ENCODE measurements at places on chromosomes 5 and 9.

DNA sequence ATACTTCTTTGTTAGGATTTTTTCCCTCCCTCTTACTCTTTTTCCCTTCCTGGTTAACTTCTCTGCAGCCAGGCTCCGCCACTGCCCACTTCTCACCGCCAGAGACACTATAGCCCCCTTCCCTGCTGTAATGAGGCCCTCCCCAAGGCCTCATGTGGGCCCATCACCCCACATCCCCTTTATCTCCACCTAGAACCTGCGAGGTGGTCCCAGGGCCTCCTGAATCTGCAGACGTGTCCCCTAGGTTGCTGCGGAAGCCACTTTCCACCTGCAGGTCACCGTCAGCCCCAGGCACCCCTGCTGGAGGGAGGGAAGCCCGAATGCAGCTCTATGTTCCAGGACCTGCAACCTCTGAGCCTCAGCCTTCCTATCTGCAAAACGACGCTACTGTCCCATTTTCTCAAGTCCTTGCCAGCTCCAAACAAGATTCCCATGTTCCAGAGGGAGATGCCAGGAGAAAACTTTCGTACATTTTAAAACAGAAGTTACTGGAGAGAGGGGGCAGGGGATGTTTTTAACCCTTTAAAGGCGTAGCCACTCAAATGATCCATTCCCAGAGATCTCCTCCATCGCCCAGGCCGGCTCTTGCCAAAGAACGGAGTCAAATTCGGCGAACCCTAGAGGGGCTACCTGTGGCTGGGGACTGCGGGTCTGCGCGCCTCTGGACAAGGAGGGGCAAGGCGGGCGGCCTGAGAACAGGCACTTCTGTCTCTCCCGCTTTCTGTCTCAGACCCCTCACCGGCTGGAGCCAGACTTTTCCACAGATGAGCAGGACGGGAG lies 929 bp downstream of the SH3PXD2B start:
- DNase-seq, result no peak

- DNase-seq, result no peak
These were observed 1.8 kb downstream of the PLAC8L1 start for GRCh38 chr5:146103594-146103993.

DNA sequence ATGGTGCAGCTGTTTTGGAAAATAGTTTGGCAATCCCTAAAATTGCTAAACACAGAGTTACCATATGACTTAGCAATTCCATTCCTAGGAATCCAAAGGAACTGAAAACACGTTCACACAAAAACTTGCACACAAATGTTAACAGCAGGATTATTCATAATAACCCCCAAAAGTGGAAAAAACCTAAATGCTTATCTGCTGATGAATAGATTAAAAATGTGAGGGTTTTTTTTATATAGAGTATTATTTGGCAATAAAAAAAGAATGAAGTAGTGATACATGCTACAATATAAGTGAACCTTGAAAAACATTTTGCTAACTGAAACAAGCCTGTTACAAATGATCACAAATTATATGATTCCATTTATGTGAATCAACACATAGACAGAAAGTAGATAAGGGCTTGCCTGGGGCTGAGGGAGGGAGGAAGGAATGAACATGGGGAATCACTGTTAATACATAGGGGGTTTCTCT lies 45.1 kb upstream of the TRIO start:
- no peak for DNase-seq

GRCh38 chr9:70304810-70305209 lies 46.0 kb downstream of the SMC5 start:
- no peak for DNase-seq

GRCh38 chr5:149623473-149623872 lies 42.2 kb downstream of the ARHGEF37 start:
- no peak for DNase-seq

DNA sequence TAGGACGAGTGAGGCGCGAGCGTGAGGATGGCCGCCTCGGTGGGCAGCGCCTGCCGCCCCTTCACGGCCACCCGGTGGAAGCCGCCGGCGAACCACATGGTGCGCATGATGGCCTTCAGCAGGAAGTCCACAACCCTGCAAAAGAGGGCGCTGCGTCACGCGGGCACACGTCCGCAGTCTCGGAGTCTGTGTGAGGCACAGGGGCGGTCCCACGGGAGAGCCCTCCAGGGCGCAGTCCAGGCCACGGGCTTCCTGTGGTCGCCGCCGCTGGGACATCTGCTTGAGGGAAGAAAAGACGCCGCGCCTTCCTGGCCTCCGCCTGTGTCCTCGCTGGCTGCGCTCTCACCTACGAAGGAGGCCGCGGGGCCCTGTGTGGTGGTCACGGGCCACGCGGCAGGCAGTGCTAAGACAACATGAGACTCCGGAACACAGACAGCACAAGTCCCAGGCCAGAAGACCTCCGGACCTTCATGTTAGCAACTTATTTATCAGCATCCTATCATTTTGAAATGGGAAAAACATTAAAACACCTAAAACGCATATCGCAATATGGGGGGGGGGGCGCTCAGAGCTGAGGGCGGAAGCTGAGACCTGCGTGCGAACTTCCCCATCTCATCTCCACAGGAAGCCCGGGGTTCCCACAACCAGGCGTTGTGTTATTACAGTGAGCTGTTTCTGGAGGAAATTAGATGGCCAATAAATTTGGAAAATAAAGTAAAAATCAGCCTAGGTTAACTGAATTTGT lies 28.8 kb downstream of the LPCAT1 start:
- DNase-seq, result no peak

- DNase-seq, result no peak
These were observed 26.1 kb upstream of the LARP1 start for GRCh38 chr5:154728939-154729588.

- no peak for DNase-seq
These were observed 102.3 kb downstream of the CCDC192 start for GRCh38 chr5:127805448-127805847.

GRCh38 chr5:77031891-77032290 lies 1.7 kb downstream of the AGGF1 start:
- no peak for DNase-seq

GRCh38 chr9:114007991-114008666 lies 70.0 kb downstream of the AMBP start:
- DNase-seq, result no peak

DNA sequence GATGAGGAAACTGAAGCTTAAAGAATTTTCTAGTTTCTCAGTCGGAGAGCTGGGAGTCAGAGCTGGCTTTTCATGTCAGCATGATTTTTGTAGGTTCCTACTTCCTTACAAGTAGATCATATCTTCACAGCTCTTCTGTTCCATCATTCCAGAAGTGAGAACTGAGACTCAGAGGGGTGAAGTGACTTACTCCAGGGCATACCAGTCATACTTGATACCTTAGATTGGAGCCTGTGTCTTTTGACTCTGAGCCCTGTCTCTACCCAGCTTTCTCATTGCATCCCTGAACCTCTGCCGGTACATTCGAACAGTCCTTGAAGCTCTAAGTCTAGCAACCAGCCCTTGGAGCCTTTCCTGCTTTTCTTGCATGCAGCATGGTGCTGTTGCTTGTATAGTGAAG lies 53.3 kb downstream of the MCCC2 start:
- no peak for DNase-seq

- DNase-seq, result no peak
These were observed 328.9 kb downstream of the NR2F1-AS1 start for GRCh38 chr5:93252165-93252564.

DNA sequence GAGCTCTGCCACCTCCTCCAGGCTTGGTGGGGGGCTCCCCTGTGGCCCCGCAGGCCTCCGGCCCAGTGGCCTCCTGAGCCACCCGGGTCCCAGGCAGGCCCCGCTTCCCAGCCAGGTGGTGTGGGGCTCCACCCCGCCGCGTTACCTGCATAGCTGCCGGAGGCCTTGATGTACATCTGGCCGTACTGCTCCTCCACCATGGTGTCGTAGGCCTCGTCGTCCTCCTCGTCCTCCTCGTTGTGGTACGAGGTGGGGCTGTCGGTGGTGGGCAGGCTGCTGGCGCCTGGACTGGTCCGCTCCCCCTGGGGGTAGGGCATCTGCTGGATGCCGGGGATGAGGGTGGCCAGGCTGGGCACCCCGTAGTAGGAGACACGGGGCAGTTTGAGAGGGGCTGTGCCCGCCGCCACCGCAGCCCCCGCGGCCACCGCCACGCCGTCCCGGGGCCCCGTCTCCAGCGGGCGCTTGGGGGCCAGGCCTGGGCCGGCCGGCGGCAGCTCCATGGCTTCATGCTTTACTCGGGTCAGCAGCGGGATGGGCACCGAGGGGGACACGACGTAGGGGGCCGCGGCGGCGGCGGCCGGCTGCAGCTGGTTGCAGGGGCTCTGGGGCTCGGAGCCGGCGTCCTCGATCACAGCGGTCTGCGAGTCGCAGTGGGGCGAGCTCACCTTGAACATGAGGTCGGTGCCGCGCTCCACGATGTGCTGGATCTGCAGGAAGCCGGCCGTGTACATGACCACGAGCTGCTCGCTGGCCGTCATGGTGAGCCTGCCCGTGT lies 45.4 kb downstream of the NACC2 start:
- no peak for DNase-seq

DNA sequence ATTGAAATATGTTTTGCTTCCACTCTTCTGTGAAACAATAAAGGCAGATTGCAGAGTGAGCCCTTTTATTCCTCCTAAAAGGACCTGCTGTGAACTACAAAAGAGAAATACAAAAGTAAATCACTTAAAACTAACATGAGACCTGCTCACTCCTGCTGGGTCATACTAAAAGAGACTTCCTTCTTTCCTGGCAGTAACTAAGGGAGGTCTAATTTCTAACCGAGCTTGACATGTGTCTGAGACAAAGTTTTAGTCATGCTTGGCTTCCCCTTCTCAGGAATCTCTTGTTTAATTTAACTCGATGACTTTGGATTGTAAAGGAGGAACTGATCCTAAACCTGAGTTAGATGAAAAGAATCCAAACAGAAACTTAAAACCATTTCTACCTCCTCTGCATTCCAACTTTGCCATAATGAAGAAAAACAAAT lies 86.4 kb upstream of the CDH6 start:
- DNase-seq, result no peak

DNA sequence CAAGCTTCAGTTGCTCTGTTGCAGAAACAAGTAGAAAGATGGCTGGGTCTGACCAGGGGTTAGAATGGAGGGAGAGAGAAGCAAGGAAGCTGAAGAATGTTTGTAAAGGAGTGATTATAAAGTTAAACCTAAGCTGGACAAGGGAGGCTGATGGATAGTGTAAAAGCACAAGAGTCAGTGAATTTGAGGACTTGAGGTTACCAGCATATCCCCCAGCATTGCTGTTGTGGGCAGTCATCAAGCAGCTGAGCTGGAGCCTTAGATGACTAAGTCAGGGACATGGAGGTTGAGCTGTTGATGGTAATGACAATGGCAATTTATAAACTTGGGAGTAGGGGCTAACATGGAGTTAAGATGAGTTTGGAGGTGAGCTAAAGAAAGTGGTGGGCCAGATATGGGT lies 131.5 kb downstream of the ERCC6L2 start:
- DNase-seq, result no peak

DNA sequence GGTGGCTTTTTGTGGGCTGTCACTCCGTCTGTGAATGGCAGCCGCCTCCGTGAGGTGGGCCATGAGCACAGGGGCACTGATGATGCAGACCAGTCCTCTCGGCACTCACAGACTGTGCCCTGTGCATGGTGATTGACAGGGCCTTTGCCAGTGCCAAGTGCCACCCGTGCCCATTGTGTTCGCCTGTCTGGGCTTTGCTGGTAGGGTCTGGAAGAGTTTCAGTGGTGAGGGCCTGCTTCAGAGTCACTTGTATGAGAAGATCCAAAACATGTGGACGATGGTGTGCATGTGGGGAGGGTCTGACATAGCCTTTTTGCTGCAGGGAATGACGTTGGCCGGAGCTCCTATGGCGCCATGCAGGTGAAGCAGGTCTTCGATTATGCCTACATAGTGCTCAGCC lies 34.9 kb downstream of the TENT4A start:
- no peak for DNase-seq

GRCh38 chr9:72721067-72721466 lies 199.7 kb downstream of the TMC1 start:
- no peak for DNase-seq

- no peak for DNase-seq
These were observed 62.1 kb upstream of the SPDL1 start for GRCh38 chr5:169521366-169521983.

DNA sequence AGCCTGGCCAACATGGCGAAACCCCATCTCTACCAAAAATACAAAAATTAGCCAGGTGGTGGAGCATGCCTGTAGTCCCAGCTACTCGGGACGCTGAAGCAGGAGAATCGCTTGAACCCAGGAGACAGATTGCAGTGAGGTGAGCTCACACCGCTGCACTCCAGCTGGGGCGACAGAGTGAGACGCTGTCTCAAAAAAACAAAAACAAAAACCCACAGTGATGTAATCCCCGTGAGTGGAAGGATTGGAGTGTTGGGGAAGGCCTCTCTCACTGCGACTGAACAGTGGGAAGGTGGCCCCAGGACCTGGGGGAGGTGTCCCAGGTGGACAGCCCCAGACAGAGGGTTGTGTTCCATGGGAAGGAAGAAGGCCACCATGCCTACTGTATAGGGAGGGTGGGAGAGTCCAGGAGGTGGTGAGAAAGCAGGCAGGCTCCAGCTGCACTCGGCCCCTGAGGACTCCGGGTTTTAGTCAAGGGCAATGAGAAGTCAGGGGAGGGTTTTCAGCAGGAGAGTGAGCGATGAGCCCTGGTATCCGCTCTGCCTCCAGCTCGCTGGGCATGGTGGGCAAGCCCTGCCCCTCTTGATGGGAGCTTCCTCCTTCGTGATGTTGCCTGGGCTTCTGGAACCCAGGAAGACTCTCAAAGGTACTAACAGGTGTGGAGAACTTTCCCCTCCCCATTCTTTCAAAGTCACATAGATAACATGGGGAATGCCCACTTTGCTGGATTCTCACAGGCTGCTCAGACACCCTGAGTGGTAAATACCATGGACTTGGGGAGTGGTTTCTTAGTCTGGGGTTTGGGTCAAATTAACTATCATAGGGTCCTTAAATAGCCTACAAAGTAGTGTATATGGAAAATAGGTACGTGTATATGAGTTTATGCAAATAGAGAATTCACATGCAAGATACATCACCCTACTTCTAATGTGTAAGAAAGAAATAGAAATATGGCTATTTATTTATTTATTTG lies 74.7 kb downstream of the PPARGC1B start:
- no peak for DNase-seq

DNA sequence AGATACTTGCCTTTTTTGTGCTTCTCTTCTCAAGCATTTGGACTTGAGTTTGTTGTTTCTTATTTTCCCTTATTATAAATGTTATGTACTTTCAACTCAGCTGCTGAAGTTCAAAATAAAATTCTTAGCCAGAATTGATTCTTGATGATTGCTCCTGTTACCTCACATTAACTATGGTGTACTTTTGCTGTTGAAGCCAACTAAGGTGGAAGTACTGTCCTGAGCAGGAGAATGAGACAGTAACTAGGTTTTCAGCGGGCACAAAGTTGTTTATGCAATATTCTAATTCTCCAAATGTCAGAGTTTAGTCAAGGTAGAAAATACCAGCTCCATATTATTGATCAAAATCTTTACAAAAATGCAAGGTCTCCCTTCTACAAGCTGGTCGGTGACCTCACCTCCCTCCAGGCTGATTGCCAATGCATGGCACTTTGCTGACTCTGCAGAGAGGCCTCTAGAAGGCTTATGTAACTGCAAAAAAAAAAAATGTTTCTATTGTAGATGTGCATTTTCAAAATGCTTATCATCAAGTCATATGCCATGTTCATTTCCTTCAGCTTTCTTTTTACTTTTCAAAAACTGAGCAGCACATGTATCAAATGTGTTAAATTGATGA lies 1783.5 kb upstream of the WWC1 start:
- no peak for DNase-seq
